ENCODE measurements at places on chromosomes 7 and 10. TPM values are rescaled to one million over a fixed set of nuclear protein-coding genes. Genes with fewer than 3 reads are reported as not detected.

Gene DMBT1
- 0.06 TPM for total RNA-seq

Gene CALY
- total RNA-seq: not detected

Gene STAG3
- 0.28 TPM for total RNA-seq

Gene AP3M1
- 23.8 TPM for total RNA-seq

Gene OR2A1
- total RNA-seq: 0.95 TPM

Gene TCAF1
- 29.3 TPM for total RNA-seq

Gene FAM25C
- total RNA-seq: not detected

Gene TMEM139
- total RNA-seq: 3.8 TPM

Gene RPEL1
- not detected for total RNA-seq

Gene SUGCT
- total RNA-seq: 2.5 TPM

Gene WEE2
- 0.79 TPM for total RNA-seq

Gene TEX47
- not detected for total RNA-seq

Gene RSPH10B
- 0.24 TPM for total RNA-seq

Gene KCNIP2
- total RNA-seq: 252 TPM

GRCh38 chr7:93203496-93203895, 22.8 kb downstream of the HEPACAM2 start:
- no peak for DNase-seq

GRCh38 chr7:2913760-2914387, 69.8 kb upstream of the GNA12 start:
- DNase-seq: no peak

DNA sequence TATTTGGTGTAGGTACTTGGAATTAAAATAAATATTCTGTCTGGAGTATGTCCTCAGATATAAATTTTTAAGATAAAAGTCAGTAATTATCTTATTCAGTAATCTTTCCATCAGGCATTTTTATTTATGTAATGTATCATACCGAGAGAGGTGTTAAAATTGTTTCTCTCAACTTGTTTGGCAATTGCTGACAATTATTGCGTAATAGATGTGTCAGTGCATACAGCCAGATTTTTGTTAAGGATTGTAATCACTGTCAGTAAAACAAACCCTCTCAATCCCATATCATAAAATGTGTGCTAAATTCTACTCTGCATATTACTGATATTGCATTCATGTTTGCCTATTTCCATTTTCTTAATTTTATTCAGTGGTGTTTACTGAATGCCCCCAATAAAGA, 69.2 kb downstream of the CNTNAP2 start:
- DNase-seq: no peak

- DNase-seq: no peak
These were observed 8.7 kb downstream of the SMC3 start for GRCh38 chr10:110576220-110576619.

GRCh38 chr10:71299071-71299785, 19.8 kb upstream of the SLC29A3 start:
- DNase-seq: no peak

DNA sequence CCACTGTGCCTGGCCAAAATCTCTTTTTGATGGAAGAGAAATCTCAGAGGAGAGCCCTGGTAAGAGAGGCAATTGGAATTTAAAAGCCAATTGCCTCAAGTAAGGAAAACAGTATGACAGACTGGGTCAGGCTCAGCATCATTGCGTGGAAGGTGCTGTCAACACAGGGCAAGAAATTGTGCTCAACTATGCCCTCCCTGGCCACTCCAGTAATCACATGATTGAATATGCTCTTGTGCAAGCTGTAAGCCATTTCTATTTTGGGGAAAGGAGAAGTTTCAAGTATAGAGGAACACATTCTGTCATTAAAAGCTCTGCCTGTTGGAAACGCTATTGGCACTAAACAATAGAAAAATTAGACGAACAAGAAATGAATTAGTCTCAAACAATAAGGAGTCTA, 1127.7 kb downstream of the REEP3 start:
- DNase-seq: no peak

GRCh38 chr10:29585488-29585976, 49.2 kb downstream of the SVIL start:
- DNase-seq: no peak

GRCh38 chr7:34011017-34011695, 105.8 kb downstream of the BMPER start:
- no peak for DNase-seq

DNA sequence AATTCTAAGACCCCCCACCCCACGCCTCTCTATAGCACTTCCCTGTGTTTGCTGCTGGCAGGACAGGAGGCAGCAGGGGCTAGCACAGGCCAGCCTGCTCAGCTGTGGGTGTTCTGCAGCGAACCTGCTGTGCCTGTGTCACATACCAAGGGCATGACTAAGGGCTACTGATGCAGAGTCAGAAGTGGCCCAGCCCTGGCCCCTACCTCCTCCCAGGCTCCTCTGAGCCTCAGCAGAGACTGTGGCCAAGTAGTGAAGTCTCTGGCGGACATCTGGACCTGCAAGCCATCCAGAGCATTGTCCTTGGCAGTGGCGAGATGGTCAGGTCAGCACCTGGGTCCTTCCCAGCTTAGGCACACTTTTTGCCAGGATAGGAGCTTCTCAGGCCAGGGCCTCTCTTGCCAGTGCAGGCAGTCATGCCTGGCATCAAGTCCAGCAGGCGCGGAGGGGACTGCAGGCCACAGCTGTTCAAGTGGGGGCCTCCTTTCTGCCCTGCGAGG, 116.3 kb upstream of the RET start:
- peak; percentile 18 for DNase-seq

DNA sequence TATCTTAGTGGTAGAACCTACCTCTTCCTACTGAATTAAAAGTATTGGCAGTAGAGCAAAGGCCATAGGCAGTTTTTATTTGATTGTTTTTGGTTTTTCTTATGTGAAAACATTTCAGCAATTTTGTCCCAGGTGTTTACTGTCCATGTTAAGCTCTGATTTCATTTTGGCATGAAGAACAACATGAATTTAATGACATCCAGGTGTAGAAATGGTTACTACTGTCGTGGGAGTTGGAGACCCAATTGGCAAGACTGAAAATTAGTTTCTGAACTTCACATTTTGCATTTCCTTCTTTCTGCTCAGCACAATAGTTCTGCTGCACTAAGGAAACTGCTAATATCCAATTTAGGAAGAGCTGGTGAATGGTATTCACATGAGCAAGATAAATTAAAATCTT, 38.0 kb upstream of the TMEM196 start:
- no peak for DNase-seq

GRCh38 chr10:86333826-86334487, 32.6 kb downstream of the GRID1 start:
- DNase-seq: no peak

GRCh38 chr7:17680943-17681351, 259.3 kb downstream of the SNX13 start:
- DNase-seq: no peak

GRCh38 chr7:145698526-145699262, 417.9 kb upstream of the CNTNAP2 start:
- no peak for DNase-seq

DNA sequence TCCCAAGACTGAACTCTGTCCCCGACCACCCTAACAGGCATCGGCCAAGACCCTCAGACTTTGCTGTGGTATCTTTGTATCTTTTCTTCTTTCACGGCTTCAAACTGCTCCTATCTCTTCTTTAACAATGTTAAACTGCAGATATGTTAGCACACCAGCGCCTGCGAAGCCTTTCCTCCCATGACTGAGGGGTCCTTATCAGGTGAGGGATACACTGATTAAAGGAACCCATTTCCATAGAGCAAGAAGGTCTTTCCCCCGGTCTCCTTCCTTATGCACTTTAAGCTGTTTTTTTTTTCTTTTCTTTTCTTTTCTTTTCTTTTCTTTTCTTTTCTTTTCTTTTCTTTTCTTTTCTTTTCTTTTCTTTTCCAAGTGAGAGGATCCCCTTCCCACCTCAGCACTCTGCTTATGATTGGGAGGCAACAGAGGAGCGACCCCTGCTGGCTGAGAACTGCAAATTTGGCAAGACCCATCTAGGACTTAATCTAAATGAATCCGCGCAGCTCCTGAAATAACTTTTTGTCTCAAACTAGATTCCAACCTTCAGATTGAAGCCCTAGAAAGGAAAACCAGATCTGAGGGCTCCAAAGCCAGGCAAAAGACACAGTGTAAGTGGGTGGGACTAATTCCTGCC, 109.9 kb downstream of the ITGB8 start:
- no peak for DNase-seq

GRCh38 chr7:12162415-12163113, 48.5 kb upstream of the TMEM106B start:
- DNase-seq: no peak

DNA sequence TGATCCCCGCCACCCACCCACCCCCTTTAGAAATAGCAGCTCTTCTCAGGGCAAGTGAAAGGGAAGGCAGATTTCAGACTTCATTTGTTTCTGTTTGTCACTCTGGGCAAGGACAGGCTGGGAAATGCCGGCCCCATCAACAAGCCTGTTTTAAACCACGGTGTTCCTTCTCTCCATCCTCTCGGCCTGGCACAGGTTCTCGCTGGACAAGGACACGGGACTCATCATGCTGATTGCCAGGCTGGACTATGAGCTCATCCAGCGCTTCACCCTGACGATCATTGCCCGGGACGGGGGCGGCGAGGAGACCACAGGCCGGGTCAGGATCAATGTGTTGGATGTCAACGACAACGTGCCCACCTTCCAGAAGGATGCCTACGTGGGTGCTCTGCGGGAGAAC, 42.3 kb downstream of the C10orf105 start:
- DNase-seq: no peak

DNA sequence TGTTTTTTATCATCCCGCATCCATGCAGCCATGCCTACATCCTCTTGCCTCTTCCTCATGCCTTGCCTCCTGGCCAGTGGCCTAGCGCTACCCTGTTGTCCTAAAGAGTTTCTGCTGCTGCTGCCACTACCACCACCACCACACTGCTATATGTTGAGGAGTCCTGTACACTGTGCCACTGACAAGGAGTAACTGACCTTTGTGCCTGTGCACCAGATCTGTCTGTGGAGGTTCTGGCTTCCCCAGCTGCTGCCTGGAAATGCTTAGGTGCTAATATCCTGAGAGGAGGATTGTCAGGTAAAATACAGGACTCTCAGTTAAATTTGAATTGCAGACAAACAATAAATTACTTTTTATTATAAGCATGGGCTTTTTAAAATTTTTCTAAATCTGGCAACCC, 7.0 kb upstream of the CFAP69 start:
- DNase-seq: no peak

- no peak for DNase-seq
These were observed 499.4 kb downstream of the AUTS2 start for GRCh38 chr7:70097645-70098044.

- DNase-seq: no peak
These were observed 64.2 kb downstream of the CUL2 start for GRCh38 chr10:35025916-35026315.

GRCh38 chr7:98241674-98242241, 10.3 kb downstream of the TECPR1 start:
- no peak for DNase-seq

Data from omental fat pad (tissue), 4 donors.